Chondrocyte (in vitro differentiated cells): ENCODE measurements at places on chromosomes 1 and 21. TPM values are rescaled to one million over a fixed set of nuclear protein-coding genes. Genes with fewer than 3 reads are reported as not detected.

GRCh38 chr1:12179111-12179519 is 12.3 kb downstream of the TNFRSF1B start:
- DNase-seq: no peak
- no peak overlapping the region for H3K27ac ChIP-seq
- no peaks in the 10 kb centered on the region for H3K36me3 ChIP-seq
- H3K27me3 ChIP-seq: peaks cover under 1% of the 10 kb centered on the region
- peaks cover 19% of the 10 kb centered on the region for H3K4me1 ChIP-seq
- H3K4me3 ChIP-seq: no peak overlapping the region

- H3K4me3 ChIP-seq: no peak overlapping the region
- H3K36me3 ChIP-seq: no peaks in the 10 kb centered on the region
- no peak overlapping the region for H3K27ac ChIP-seq
- H3K27me3 ChIP-seq: no peaks in the 10 kb centered on the region
Measured at GRCh38 chr1:242585616-242586359, 61.3 kb upstream of the PLD5 start.

Gene AXDND1
- 0.20 to 0.23 TPM in 2 of 3 replicates, not detected in the other for total RNA-seq

DNA sequence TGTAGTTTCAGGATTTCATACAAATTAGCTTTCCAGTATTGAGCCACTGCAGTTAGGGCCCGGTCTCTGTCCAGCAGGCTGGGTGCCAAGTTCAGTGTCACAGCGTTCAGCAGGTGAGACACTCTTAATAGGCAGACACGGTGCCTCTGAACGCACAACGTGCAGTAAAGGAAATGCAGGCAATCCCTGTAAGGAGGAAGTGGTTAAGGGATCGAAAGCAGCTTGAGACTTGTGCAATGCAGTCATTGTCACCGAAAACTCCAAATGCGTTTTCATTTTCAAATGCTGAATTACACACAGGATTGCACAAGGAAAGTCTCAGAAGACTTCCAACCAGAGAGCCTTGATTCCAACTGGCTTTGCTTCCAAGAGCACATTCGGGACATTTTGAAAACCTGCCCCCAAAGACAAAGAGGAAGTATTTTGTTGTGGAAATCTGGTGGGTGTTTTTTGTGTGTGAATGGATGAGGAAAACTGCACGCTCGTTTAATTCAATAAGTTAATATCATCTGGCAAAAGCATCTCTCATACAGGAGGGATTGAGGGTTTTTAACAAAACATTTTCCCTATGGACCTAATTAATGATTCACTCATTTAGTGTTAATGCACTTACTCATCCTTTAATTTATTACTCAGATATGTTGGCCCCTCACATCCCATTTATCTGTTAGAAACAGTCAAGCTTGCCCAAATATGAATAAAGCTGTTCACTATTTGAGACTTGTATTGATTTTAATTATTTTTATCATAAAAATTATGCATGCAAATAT is 61.6 kb downstream of the PTGS2 start:
- DNase-seq: no peak
- H3K27me3 ChIP-seq: no peaks in the 10 kb centered on the region
- H3K27ac ChIP-seq: no peak overlapping the region

DNA sequence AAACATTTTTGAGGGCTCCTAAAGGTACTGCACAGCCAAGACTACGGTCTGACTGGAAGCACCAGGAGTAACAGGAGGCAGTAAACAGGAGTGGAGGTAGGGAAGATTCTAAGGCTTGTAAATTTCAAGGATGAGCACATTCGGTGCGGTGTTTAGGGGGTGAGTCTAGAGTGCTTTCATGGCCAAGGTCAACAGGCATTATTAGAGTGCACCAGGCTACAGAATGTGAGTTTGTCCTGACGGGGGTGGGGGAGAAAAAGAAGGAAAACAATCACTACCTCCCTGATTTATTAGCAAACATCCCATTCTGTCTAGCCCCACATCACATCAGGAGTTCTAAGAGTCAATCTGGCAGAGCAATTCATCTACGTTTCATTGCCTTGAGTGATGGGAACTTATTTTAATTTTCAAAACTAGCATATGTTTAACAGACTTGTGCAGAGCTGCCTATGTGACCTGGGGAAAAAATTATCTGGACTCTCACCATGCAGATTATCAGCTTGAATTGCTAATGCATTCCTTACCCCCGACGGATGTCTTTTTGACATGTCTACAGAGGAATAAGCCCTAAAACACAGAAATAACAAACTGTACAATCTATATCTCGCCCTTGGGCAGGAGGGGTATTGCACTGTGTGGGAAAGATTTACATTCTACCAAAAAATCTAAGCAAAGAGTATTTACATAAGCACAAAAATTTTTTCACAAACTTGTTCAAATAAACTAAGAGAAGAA is 45.0 kb downstream of the APP start:
- DNase-seq: no peak
- peak overlapping the region; percentile 38 for H3K27ac ChIP-seq
- H3K4me3 ChIP-seq: no peak overlapping the region
- no peaks in the 10 kb centered on the region for H3K27me3 ChIP-seq
- H3K36me3 ChIP-seq: no peaks in the 10 kb centered on the region

DNA sequence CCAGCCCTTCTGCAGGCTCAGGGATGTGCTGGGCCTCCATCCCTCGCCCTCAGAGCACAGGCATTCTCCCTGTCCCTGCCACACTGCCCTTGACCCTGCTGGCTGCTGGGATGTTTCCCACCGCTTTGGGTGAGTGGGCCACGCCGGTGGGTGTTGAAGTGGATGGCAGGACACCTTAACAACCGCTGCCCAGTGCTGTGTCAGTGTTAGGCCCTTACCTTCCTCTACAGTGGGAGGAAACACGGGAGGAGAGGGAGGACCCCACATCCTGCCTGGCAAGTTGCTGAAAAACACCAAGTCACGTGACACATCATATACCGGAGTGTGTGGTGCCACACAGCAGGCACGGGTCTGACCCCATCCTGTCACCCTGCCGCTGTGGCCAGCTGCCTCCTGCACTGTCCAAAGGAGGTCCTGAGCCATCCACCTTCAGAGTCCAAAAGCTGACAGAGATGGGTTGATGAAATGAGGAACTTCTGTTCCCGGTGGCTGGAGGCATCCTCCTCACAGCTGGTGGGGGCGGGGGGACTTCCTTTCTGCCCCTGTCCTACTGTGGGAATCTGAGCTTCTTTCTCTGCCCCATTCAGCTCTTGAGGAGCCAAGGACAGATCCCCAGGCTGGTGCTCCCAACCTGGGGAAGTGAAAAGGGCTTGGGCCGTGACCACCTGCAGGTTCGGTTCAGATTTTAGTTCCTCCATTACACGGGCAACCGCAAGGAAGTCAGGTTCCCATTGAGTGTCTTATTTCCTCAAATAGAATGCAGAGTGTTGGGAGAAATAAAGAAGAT is 3.2 kb upstream of the THEMIS2 start:
- peaks cover 10% of the 10 kb centered on the region for H3K4me1 ChIP-seq
- no peak overlapping the region for H3K27ac ChIP-seq
- no peak for DNase-seq
- H3K36me3 ChIP-seq: no peaks in the 10 kb centered on the region

DNA sequence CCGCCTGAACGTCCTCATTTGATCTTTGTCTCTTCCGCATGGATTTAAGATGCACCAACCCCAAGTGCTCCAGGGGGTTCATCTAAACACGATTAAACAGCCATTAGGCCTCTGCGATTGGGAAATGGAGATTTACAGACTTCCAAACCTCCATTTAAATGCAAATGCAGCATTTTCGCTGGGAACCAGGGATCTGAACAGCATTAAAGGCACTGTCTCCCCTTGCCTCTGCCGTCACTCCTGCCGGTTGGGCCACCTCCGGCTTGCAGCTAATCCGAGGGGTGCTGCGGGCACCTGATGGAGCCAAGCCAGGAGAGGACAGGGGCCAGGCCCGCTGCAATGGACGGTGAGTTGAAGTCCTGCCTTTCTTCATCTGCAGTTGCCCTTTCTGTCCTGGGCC is 70.3 kb upstream of the KLHDC7A start:
- no peaks in the 10 kb centered on the region for H3K36me3 ChIP-seq
- DNase-seq: no peak
- no peak overlapping the region for H3K27ac ChIP-seq
- H3K4me3 ChIP-seq: no peak overlapping the region

DNA sequence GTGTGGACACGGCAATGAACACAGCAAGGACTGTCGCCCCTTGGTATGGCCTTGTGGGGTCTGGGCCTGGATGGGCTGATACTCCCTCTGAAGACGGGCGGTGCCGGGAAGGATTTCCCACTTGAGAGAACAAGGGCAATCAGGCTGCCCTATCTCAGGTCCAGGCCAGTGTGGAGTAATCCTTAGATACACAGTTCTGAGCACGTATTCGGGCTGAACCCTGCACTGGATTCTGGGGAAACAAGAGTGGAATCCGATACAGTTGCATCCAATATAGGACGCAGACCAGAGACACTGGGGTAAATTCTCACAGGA is 177.7 kb downstream of the TRABD2B start:
- no peak overlapping the region for H3K4me3 ChIP-seq
- H3K27ac ChIP-seq: no peak overlapping the region
- no peaks in the 10 kb centered on the region for H3K36me3 ChIP-seq

GRCh38 chr1:205285381-205286101 is 36.0 kb downstream of the NUAK2 start:
- no peak for DNase-seq
- peaks cover 57% of the 10 kb centered on the region for H3K4me1 ChIP-seq
- no peaks in the 10 kb centered on the region for H3K27me3 ChIP-seq
- H3K27ac ChIP-seq: peak overlapping the region; percentile 86
- H3K36me3 ChIP-seq: no peaks in the 10 kb centered on the region

Gene GJA9
- not detected in 3 replicates for total RNA-seq

Gene TIE1
- total RNA-seq: not detected in 3 replicates

- H3K36me3 ChIP-seq: no peaks in the 10 kb centered on the region
- H3K4me3 ChIP-seq: no peak overlapping the region
- H3K27me3 ChIP-seq: no peaks in the 10 kb centered on the region
- no peak for DNase-seq
Measured at GRCh38 chr1:234696148-234696576, 86.2 kb upstream of the IRF2BP2 start.

Gene OR2L13
- total RNA-seq: not detected in 3 replicates

- no peak overlapping the region for H3K4me3 ChIP-seq
- H3K27me3 ChIP-seq: no peaks in the 10 kb centered on the region
- peaks cover 54% of the 10 kb centered on the region for H3K4me1 ChIP-seq
- H3K27ac ChIP-seq: peak overlapping the region; percentile 96
- peaks cover 9% of the 10 kb centered on the region for H3K36me3 ChIP-seq
Measured at GRCh38 chr1:8122160-8122476, 96.0 kb upstream of the ERRFI1 start.

Gene BLACAT1
- not detected in 3 replicates for total RNA-seq

DNA sequence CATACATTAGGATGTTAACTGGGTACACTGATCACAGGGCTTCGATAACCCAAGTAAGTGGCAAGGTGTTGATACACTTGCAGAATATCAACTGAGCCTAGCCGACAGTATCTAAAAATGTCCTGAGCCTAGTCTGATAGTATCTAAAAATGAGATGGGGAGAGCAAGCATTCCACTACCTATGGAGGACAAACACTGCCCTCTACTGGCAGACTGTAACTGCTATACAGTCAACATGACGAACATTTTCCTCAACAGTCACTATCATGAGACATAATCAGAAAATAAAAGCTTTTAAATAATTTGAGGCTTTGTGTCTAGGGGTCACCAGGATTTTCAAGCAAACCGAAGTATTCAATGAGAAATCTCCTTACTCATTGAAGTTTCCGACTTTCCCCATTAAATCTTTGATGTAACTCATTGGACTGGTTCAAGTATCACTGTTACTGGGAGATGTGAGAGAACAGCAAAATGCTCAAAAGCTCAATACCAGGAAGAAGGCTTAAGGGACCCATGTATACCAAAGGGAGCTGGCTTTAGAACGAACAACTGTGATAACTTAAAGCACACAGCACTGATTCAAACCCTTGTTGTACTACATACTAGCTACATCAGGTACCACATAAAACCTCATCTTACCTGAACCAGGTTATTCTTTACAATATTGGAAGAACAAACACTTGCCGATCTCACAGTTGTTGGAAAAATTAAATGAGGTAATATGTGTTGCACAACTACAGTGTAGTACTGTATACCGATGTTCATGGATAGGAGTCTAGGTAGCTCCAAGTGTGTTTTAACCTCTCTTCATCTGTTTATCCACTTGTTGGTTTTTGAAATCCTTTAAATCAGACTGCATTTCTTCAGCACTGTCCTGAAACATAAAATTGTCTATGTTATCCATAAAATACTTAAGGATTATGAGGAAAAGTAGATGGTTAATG is 31.1 kb upstream of the SLC45A3 start:
- DNase-seq: no peak
- peaks cover 55% of the 10 kb centered on the region for H3K4me1 ChIP-seq
- H3K27ac ChIP-seq: peak overlapping the region; percentile 67

GRCh38 chr1:218209351-218209861 is 75.7 kb upstream of the RRP15 start:
- H3K27ac ChIP-seq: peak overlapping the region; percentile 81
- H3K4me1 ChIP-seq: peaks cover 25% of the 10 kb centered on the region
- DNase-seq: no peak
- no peaks in the 10 kb centered on the region for H3K36me3 ChIP-seq
- H3K27me3 ChIP-seq: peaks cover 17% of the 10 kb centered on the region

Gene CHIA
- not detected in 3 replicates for total RNA-seq

Gene SLAMF9
- total RNA-seq: not detected in 3 replicates

Gene SH2D1B
- total RNA-seq: not detected in 3 replicates

Gene CHTOP
- 44.4 to 56.9 TPM (median 47.9 TPM) in 3 replicates for total RNA-seq

- H3K4me1 ChIP-seq: peaks cover 10% of the 10 kb centered on the region
- DNase-seq: no peak
- no peaks in the 10 kb centered on the region for H3K27me3 ChIP-seq
- H3K36me3 ChIP-seq: peaks cover 1% of the 10 kb centered on the region
Measured at GRCh38 chr1:196462086-196462485, 146.2 kb downstream of the KCNT2 start.

- H3K27ac ChIP-seq: no peak overlapping the region
- H3K4me3 ChIP-seq: no peak overlapping the region
- H3K4me1 ChIP-seq: peaks cover 32% of the 10 kb centered on the region
- H3K27me3 ChIP-seq: no peaks in the 10 kb centered on the region
Measured at GRCh38 chr21:27633631-27634030, 666.7 kb upstream of the ADAMTS5 start.

DNA sequence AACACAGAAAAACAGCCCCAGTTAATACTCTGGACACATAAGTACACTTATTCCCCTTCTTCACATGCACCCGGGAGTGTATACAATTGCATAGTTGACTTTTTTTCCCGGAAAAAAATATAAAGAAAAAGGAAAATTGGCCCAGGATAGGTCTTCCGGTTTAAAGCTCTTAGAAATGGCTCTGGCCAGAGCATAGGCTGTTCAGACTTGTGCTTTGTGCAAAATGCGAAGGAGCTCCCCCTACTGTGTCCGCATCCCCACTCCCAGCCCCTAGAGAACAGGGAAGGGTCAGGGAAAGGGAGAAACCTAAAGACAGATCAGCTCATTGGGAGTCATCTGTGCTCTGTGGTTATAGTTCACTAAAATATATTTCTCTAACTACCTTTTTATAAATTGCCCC is 5.5 kb upstream of the MTMR11 start:
- H3K36me3 ChIP-seq: peaks cover 13% of the 10 kb centered on the region
- peaks cover 32% of the 10 kb centered on the region for H3K4me1 ChIP-seq
- no peak for DNase-seq
- H3K4me3 ChIP-seq: no peak overlapping the region
- H3K27me3 ChIP-seq: no peaks in the 10 kb centered on the region

- no peak for DNase-seq
- H3K4me3 ChIP-seq: no peak overlapping the region
- H3K27me3 ChIP-seq: no peaks in the 10 kb centered on the region
Measured at GRCh38 chr1:60463786-60464185, 390.2 kb upstream of the C1orf87 start.

GRCh38 chr1:162538815-162539431 is 22.6 kb upstream of the UAP1 start:
- H3K27me3 ChIP-seq: no peaks in the 10 kb centered on the region
- no peak overlapping the region for H3K4me3 ChIP-seq
- peak overlapping the region; percentile 97 for H3K27ac ChIP-seq
- no peaks in the 10 kb centered on the region for H3K36me3 ChIP-seq
- DNase-seq: no peak
